ENCODE measurements at places on chromosomes 4 and X.

- DNase-seq: no peak
Observed at GRCh38 chr4:147339100-147339499, 141.8 kb upstream of the EDNRA start.

DNA sequence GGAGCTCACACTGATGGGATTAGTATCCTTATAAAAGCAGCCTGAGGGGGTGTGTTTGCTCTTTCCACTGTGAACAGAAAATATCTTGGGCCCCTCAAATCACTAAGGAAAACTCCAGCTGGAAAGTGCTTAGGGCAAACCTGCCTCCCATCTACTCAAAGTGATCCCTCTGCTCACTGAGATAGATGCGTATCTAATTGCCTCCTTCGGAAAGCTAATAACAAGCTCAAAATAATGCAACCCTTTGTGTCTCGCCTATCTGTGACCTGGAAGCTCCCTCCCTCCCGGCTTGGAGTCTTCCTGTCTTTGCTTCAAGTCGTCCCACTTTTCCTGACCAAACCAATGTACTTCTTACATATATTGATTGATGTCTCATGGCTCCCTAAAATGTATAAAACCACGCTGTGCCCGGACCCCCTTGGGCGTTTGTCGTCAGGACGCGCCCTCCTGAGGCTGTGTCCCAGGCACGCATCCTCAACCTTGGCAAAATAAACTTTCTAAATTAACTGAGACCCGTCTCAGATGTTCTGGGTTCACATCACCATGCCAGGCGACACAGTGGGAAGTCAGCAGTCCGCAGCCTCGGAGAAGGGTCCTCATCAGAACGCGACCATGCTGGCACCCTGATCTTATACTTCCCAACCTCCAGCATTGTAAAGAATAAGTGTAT lies 34.1 kb upstream of the SORCS2 start:
- DNase-seq: no peak

DNA sequence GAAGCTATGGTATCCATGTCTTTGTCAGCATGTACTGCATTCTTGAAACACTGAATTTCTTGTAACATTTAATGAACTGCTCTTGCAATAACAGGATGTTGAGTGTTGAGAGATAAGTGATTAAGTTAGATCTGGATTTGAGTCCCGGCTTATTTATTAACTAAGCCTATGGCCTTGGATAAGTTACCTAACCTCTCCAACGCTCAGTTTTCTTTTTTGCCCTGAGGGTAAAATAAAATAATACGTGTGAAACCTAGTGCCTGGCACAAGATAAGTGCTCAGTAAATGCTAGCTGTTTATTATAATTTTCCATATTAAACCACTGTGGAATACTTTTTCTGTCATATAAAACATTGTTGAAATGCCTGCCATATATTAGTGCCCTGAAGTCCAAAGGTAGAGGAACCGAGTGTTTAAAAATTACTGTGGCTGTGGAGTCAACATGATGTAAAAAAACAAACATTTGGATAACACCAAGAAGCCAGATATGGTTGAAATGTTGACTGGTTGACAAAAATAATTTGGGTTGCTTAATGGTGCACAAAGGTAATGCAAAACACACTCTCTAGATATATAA lies 58.6 kb upstream of the ALB start:
- no peak for DNase-seq

- DNase-seq: no peak
Observed at GRCh38 chr4:106548446-106549044, 180.0 kb upstream of the GIMD1 start.

DNA sequence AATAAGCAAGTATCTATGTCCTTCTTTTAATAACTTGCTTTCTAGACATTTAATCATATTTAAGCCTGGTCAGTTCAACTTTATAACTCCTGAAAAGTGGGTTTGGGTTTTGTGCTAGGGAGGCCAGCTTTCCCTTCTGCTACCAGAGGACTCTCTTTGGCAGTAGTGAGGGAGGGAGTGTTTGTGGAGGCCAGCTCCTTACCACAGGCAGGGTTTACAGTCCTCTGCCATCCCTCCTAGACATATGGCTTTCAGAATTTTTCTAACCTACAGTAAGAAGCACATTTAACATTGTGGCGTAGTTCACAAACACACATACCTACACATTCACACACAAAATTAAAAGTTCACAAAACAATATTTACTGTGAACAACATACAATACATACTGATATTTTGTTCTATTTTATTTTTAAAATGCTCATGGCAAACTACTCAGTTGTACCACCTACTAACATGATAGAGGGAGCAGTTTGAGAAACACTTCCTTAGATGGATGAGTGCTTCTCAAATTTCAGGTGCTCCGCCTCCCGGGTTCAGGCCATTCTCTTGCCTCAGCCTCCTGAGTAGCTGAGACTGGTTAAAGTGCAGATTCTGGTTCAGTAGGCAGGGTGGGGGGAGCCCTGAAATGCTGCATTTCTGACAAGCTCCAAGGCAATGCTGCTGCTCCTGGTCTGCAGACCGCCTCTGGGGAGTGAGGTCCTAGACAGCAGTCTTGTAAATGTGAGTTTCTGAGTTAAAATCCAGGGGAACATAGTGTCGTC lies 86.7 kb downstream of the PTTG2 start:
- no peak for DNase-seq

DNA sequence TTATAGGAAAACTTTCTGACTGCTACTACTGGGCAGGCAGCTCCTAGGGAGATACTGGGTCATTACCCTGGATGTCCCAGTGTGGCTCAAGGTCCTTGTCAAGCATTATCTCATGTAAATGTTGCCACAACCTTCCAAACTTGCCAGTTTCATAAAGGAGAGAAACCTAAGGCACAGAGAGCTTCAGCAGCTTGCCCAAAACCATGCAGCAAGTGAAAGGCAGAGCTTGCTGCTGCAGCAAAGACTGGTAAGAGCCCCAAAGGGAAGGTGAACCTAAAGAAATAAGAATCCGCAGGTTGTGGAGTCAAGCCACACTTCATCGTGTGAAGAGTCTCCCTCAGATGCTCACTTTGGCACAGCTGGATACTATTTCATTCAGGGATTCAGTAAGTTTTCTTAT lies 2.3 kb downstream of the MPP1 start:
- DNase-seq: no peak

- no peak for DNase-seq
Observed at GRCh38 chr4:154329268-154329868, 162.2 kb downstream of the DCHS2 start.

DNA sequence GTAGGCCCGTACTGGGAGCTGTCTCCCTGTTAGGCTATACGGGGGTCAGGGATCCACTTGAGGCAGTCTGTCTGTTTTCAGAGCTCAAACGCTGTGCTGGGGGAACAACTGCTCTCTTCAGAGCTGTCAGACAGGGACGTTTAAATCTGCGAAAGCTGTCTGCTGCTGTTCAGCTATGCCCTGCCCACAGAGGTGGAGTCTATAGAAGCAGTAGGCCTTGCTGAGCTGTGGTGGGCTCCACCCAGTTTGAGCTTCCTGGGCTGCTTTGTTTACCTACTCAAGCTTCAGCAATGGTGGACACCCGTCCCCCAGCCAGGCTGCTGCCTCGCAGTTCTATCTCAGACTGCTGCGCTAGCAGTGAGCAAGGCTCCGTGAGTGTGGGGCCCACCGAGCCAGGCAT lies 27.3 kb upstream of the PHEX start:
- no peak for DNase-seq

GRCh38 chr4:174216799-174217272 lies 66.6 kb downstream of the FBXO8 start:
- DNase-seq: no peak

DNA sequence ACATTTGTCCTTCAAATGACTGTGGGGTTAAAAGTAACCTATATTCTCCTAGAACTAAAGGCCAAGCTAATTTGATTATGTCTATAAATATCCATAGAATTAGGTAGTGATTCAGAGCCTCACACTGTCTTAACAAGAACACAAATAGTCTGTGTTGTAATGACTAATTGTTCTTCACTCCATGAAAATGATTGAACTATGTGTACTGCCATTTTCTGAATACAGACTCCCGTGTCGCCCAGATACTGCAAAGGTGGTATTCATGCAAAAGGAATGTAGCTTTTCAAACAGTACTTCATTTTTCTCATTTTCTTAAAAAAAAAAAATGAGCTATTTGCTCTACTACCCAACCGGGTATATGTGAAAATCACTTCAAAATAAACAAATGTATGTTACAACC lies 11.3 kb upstream of the PHKA2 start:
- DNase-seq: no peak

- DNase-seq: no peak
Observed at GRCh38 chr4:153318696-153319320, 25.7 kb upstream of the MND1 start.

DNA sequence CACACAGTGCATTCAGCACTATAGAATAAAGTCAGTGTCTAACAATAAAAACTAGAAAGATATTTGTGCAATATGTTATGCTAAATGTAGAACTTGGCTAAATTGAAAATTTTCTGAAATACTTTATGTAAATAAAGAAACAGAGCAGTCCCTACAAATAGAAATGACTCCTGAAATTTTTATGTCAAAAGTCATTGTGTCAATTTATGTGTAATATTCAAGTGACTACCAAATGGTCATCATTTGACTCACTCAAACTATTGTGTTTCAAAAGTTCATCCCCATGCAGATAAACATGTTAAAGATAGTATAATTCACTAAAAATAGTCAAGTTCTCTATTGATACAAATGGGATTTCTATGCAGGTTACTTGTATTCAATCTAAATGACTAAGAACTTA lies 17.9 kb downstream of the LRBA start:
- DNase-seq: no peak

DNA sequence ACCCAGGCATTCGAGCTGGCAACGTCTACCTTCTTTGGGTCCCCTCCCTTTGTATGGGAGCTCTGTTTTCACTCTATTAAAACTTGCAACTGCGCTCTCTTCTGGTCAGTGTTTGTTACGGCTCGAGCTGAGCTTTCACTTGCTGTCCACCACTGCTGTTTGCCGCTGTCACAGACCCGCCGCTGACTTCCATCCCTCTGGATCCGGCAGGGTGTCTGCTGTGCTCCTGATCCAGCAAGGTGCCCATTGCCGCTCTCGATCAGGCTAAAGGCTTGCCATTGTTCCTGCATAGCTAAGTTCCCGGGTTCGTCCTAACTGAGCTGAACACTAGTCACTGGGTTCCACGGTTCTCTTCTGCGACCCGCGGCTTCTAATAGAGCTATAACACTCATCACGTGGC lies 183.5 kb upstream of the GALNTL6 start:
- DNase-seq: no peak

DNA sequence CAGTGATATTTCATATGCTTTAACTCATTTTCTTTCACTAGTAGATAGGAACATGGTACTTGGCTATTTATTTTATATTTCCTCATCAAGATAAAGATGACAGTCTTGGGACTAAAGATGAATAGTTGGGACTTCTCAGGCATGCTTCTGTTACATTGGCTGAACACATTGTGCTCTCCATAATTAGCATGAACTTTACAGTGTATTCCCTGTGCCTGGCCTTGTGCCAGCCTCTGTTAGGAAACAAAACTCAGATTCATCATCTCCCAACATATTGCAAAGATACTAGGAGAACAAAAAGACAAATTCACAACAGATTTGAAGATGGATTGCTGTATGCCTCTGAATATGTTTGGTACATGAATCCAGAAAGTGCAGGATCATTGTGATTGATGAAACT lies 26.4 kb downstream of the GRIA2 start:
- no peak for DNase-seq

GRCh38 chrX:124555036-124555595 lies 208.8 kb downstream of the SH2D1A start:
- DNase-seq: no peak

GRCh38 chr4:12770351-12770750 lies 713.8 kb downstream of the RAB28 start:
- DNase-seq: no peak

DNA sequence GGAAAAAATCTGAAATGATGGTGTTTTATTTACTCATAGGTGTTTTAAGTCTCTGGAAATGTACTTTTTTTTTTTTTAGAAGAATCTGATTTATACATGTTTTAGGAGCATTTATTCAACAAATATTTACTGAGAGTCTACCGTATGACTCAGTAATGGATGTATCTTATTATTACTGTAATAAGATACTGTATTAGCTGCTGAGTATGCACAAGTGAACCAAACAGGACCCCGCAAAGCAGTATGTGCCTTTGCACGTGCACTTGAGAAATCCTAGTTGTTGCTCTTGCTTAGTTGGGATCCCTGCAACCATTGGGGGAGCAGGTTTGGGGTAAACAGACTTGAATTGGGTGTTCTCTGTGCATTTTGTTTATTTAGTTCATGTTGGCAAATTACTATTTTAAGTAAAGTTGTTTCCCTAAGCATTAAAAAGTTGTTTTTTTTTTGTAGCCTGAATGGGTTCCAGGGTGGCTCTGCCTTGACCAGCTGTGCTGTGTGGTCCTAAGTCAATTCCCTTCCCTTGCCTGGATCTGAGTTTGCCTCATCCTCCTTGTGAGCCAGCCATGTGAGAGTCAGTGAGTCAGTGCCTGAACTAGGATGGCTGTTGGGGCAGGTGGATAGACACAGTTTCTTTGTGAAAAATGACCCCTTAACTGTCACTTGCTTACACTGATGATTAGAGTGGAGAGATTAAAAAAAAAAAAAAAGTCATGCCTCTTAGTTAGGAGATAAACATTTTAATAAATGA lies 27.7 kb downstream of the DCUN1D4 start:
- no peak for DNase-seq

GRCh38 chrX:148500423-148501385 lies at the start of gene AFF2:
Gene AFF2, plus strand, starts transcription at chrX:148500617. Its CDS starts 481 bp downstream, at chrX:148501098.
- no peak for DNase-seq

DNA sequence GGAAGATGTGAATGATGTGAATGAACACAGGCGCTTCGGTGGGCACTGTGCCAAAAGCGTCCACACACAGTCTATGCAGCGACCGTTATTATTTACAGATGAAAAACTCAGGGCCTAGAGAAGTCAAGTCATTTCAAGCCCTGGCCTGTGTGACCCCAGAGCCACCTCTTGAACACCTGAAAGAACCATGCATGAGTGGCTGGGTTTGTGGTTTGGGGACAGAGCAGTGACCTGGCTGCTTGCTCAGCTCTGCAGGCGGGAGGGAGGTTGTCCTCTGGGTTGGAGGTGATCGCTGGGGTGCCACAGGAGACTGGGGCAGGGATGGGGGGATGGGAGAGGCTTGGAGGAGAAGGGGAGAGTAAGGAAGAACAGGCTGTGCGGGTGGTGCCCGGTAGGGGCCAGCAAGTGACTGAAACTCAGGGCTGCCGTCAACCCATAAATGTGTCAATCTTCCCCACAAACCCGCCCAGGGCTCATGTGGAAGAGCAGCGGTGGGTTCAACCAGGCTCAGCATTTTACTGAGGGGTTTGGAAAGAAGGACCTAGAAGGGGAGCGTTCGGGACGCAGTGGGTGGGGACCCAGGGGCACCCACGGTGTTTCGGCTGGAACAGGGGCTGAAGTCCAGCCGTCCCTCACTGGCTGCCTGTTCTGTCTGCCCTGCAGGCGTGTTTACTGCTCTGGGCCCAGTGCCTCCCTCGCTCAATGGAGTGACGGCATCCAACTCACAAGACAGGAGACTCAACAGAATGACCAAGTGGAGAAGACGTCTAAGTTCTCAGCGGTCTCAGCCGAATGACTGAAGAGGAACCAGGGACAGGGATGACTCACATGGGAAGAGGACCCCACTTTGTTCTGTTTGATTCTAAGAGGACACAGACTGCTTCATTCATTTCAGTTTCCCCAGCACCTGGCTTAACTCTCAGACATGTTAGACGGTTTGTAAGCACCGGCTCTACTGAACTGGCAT lies 167.8 kb downstream of the AFAP1 start:
- DNase-seq: no peak

GRCh38 chr4:83606898-83607297 lies 71.0 kb downstream of the GPAT3 start:
- no peak for DNase-seq
